ENCODE measurements at places on chromosomes 1 and 21. TPM values are rescaled to one million over a fixed set of nuclear protein-coding genes. Genes with fewer than 3 reads are reported as not detected.

TMCO4 gene
- total RNA-seq, result 23.4 TPM

ZNF672 gene
- total RNA-seq, result 47.0 TPM

DPT gene
- not detected for total RNA-seq

NOS1AP gene
- not detected for total RNA-seq

DNA sequence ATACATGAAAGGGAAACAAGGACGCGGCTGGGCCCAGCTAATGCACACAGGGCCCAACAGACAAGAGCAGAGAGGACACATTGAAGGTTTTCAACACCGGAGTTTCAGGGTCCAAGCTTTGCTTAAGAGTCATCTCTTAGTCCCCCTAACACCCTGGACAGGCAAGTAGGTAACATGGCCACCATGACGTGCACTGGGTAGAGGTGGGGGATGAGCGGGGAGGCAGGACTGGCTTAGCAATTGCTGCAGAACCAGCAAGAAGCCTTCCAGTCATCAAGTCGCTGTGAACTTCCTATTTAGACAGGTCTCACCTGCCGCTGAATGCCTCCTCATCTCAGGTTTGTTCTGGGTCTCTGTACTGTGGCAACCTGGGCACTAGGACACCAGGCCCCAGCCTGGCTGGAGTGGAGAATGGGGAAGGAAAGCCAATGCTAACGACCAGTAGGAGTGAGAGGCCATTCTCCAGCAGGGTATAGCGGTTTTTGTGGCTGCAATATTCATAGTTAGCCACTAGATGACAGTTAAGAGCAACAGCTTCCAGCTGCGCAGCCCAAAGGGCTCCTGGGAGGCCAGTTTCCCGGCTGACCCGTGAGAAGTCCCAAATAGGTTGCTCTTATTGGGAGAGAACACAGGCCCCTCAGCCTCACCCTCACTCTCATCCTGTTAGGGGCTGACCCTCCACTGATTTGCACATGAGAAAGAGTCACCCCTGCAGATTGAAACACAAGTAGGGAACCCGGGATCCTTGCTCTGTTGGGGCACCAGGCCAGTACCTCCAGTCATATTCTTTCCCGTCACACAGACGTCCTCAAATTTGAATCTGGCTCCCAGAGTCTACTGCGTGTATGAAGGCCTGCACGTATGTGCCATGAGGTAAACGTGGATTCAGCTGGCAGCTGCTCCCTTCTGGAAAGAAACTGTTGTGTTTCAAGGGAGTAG lies 6.0 kb upstream of the PIGC start:
- no peak for DNase-seq

- no peak for DNase-seq
These were observed 350.3 kb upstream of the LYPLAL1 start for GRCh38 chr1:218823291-218823900.

DNA sequence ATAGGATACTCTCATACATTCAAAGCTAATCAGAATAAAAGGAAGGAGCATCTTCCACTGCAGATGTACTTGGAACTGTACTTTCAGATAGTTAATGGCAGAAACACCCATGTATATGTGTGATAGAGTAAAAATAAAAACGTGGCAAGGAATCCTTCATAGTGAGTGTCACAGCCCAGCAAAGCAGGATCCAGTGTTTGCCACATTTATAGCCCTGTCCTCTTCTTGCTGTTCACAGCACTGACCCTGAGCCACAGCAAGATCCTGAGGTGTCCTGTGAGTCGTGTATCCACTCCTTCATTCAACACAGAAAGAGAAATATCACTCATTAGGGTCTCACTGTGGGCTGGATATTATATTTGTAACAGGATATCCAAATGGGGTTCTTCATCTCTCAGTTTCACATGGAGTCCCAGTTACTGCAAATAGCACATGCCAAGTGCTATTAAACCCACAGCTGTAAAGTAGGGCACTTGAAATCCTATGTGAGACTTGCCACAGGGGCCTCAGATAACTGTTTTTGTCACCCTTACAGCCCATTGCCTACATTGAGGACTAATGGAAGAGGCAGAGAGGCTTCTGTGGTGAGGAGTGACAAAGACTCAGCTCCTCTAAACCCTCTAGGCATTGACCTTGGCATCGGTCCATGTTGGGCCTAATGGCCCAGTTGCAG lies 41.3 kb downstream of the CYP2J2 start:
- DNase-seq, result no peak
